ENCODE measurements at places on chromosomes 13 and 19.
A peak's percentile ranks its signal among the peaks of the same experiment; 100 is the strongest.

GRCh38 chr19:42132851-42133528 lies 744 bp upstream of the POU2F2 start:
- DNase-seq: peak; percentile 87

DNA sequence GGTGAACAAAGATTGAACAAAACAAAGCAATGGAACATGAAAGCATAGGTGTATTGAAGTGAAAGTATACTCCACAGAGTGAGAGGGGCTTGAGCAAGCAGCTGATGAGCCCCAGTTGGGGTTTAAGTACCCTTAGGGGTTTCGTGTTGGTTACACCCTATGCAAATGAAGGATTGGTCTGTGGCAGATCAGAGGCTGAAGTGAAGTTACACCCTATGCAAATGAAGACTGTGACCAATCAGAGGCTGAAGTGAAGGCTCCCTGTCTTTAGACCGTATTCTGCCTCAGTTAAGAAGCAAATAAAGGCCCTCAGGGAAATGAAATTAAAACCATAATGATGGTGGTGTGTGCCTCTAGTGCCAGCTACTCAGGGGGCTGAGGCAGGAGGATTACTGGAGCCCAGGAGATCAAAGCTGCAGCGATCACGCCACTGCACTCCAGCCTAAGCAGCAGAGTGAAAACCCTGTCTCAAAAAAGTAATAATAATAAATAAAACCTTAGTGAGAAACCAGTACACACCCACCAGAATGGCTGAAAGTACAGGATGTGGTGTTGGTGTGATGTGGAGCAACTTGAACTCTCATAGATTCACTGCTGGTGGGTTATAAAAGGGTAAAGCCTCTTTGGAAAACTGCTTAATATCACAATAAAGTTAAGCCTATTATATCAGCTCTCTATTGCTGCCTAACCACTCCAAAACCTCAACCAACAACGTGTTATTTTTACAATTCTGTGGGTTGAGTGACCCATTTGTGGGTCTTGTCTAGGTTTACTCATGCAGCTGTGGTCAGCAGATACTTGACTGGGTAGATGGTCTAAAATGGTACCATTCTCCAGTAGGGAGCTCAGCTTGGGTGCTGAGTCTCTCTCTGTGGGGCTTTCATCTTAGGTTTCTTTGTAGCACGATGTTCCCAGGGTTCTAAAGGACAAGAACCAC lies 12.8 kb upstream of the UPF3A start:
- no peak for DNase-seq

DNA sequence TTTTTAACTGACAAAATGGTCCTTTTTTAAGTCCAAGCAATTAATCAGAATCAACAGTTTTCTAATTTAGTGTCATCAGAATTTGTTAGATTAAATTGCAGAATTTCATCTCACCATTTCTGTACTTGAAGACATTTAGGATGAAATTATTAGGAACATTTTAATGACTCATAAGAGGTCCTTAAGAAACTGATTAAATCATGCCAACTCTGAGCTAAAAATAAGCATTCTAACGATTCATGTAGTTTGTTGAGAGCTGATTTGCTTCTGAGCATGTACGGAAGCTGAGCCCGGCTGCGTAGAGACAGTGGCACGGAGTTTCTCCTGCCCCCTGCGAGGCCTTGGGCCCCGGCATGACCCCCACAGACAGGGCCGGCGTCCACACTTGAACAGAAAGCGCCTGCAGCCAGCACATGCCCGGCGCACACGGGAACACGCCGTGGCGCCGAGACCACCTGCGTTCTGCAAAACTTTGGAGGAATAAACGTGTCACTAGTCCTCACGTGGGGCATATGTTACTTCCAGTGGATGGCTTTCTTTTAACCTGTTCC lies 89.7 kb upstream of the MCF2L start:
- no peak for DNase-seq

GRCh38 chr13:27199211-27199610 lies 27.6 kb upstream of the USP12 start:
- DNase-seq: no peak

DNA sequence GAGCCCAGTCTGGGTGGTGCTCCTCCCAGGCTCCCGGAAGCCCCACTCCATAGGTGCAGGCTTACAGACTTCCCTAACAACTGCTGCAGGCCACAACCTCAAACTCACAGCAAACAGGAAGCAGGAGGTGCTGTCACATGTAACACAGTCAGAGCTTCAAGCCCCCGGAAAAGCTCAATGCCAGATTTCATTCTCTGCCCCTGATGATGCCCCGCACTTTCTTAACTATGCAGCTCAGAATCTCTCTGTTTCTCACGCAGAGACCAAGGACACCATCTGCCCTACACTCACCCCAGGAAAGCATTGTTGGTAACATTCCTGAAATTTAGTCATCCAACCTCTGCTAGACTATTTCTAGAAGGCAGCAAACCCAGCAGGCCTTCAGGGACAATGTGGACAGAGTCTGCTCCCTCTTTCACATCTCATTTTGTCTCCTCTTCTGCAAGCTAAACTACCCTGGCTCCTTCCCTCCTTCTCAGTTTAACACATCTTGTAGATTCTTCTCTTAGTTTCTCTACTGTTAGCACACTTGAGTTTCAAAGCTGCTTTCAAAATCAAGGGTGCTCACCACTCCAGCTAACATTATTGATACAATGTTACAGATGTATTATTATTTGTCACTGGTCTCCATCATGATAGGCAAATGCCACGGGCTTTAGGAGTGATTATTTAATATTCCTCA lies 162.5 kb downstream of the KCTD12 start:
- no peak for DNase-seq

DNA sequence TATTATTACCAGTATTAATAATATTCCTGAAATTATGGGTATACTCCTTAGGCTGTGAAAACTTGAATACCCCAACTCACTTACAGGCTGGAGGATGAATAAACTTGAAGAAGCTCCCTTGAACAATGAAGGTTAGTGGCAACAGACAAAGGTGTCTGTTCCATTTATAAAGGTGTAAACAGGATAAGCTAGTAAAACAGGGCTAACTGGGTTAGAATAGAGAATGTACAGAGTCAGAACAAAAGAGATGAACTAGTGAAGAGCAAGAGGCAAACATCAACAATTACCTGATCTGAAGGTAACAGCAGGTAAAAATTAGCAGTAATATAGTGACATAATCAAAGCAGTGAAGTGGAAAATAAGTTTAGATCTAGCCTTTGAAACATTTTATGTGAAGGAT lies 23.2 kb downstream of the MICU2 start:
- DNase-seq: no peak

DNA sequence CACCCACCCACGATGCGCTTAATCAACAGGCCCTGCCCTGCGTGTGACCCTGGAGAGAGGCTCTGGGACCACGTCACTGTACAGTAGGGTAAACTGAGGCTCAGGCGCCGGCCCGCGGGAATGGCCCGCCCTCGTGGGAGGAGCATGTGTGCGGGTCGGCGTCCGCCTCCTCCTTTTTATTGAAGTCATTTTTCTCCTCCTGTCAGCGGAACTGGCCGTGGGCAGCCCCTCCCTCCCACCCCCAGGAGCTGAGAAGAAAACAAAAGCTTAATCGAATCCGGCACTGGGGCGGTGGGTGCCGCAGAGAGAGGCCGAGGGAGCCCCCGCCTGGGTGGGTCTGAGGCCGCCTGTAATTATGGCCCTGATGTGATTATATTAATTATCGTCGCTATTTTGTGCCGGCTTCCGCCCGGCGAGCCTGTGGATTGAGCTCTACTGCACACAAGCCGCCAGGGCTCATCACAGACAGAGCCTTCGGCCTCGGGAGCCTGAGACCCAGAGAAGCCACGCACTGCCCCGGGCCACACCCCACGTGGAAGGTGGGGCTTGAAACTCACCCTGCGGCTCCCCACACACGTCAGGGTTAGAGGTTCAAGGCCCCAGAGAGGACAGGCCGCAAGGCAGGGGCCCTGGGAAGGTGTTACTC lies 7.0 kb downstream of the C2CD4C start:
- no peak for DNase-seq

GRCh38 chr19:49395581-49396407 lies 7.7 kb downstream of the KASH5 start:
- DNase-seq: no peak

- DNase-seq: no peak
Measured at GRCh38 chr13:22893777-22894176, 287.0 kb upstream of the SGCG start.

GRCh38 chr13:44578067-44578400 lies 1.9 kb upstream of the TSC22D1 start:
- DNase-seq: no peak

DNA sequence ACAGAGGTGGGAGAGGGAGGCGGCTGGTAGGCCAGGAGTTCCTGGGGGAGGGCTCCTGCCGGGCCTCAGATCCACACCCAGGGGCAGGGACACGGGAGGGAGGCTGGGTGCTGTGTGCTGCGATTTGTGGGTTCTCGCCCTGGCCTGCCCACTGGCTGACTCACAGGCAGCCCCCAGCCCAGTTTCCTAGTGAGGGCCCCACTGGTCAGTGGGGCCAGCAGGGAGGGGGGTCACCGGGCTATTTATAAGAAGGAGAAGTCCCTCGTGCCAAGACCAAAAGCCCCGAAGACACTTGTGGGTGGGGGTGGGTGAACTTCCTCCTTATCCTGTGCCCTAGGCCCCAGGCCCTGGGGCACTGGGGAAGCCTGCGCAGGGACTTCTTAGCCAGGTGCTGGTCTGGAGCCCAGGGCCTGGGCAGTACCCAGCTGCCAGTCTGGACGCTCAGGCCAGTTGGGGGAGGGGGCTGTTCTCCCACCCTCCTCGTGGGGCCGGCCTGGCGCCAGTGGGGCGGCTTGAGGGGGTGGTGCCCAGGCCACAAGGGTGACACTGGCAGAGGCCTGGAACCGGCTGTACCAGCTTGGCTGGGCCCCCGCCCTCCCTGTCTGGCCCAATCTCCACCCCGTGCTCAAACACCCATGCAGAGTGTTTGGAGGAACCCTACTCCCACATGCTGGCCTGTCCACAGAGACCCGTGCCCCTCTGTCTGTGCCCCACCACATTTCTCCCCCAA lies 5.0 kb upstream of the JUNB start:
- DNase-seq: no peak

- DNase-seq: no peak
Measured at GRCh38 chr13:100428986-100429385, 159.6 kb downstream of the GGACT start.

GRCh38 chr13:101416181-101417042 lies at the start of gene NALCN:
NALCN (minus strand) TSS chr13:101416508; CDS start chr13:101399126, 17,382 bp downstream.
- no peak for DNase-seq

DNA sequence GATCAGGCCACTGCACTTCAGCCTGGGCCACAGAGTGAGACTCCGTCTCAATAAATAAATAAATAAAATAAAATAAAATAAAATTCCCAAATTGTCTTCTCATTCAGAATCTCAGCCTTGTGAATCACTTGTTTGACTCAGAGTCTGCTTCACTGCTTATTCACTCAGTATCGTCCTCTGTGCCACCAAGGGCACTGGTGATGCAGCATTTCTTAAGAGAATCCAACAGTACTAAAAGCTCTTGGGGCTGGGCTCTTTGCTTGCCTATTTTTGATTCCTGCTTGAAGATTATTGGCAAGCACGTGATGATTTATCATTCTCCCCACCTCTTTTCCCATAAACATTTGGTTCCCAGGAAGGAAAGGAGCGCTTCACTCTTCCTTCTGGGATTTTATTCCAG lies 54.8 kb upstream of the HMGB1 start:
- DNase-seq: no peak

GRCh38 chr19:3667037-3667638 lies 33.1 kb downstream of the PIP5K1C start:
- no peak for DNase-seq

DNA sequence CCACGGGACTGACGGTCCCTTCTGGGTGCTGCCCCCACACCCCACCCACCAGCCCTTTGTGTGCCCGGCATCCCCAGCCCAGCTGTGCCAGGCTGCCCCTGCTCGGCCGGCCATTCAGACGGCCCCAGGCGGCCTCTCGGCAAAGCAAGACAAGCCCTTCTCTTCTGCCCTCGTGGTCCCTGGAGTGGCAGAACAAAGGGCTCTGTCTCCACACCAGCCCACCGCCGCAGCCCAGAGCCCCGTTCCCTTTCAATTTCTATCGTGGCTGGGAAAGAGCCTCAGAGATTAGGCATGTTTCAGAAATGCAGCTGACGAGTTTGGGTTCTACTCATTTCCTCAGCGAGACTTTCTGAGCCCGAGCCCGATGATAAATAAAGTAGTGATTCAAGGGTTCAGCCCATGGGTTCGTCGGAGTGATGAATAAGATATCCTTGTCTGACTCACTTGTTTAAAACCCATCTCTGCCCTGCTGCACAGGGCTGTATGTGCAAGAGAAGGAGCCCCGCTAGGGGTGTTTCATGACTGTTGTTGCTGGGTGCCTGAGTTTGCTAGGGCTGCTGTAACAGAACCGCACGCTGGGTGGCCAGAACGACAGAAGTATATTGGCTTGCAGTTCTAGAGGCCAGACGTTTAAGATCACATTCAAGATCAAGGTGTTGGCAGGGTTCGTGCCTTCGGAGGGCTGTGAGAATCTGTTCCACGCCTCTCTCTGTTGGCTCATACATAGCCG lies 4.3 kb downstream of the MYO9B start:
- DNase-seq: peak; percentile 30

DNA sequence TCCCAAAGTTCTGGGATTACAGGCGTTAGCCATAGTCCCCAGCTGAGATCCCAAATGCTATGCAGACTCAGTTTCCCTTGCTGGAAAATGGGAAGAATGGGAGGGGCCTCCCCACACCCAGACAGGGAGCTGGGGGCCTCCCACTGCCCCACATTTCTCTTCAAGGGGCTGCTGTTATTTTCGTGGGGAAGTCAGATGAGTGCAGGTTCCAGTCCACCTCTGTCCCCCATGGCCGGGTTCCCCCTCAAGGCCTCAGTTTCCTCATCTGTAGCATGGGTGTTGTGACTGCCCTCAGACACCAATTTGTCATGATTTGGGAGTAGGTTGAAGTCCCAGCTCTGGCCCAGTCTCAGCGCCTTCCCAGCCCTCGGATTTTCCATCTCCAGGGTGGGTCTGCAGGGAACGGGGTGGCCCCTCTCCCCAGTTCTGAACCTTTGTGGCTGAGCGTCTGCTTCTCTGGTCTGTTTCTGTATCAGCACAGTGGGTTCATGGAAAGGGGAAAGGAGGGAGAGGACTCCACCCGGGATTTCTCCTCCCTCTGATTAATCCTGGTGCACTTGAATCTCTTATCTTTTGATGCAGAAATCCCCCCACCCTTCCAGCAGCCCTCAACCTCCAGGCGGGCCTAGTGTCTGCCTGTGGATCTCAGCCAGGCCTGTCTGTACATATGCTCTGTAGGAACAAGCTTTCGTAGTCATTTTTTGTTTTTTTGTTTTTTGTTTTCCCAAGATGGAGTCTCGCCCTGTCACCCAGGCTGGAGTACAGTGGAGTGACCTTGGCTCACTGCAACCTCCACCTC lies 12.2 kb downstream of the NFIC start:
- DNase-seq: no peak

DNA sequence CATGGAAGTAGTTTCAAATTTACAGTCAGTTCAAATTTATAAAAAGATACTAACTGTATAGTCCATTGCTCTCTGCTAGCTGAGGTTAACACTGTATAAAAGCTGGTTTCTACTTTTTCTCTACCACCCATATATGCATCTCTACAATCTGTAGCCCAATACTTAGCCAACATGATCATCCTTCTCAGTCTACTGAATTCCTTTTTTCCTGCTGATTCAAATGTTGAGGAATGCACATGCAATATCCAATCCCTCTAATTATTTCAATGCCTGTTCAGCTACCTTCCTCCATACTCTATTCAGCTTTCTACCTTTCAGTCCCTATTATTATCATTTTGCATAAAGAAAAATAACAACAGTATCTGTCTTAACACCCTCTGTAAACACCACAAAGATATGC lies 15.6 kb downstream of the KPNA3 start:
- no peak for DNase-seq

GRCh38 chr19:55580628-55581144 lies at the start of gene ZNF579:
ZNF579 (minus strand) TSS chr19:55580848; CDS start chr19:55579639, 1,209 bp downstream.
- peak; percentile 62 for DNase-seq

GRCh38 chr19:55672418-55672817 lies 2.6 kb upstream of the EPN1 start:
- no peak for DNase-seq

GRCh38 chr19:49912965-49913685 lies 15.9 kb upstream of the ATF5 start:
- no peak for DNase-seq

All from stimulated activated CD4-positive, alpha-beta T cell treated with anti-CD3 and anti-CD28 coated beads, TNF-alpha, amount 100 ng/mL, for 4 hours (primary cell).